ENCODE measurements at places on chromosomes 4 and X.

- H3K36me3 ChIP-seq, result no peaks in the 10 kb centered on the region
- H3K4me1 ChIP-seq, result no peaks in the 10 kb centered on the region
- no peak for DNase-seq
- H3K4me3 ChIP-seq, result no peak overlapping the region
These were observed 284.1 kb downstream of the ANTXR2 start for GRCh38 chr4:79788884-79789283.

DNA sequence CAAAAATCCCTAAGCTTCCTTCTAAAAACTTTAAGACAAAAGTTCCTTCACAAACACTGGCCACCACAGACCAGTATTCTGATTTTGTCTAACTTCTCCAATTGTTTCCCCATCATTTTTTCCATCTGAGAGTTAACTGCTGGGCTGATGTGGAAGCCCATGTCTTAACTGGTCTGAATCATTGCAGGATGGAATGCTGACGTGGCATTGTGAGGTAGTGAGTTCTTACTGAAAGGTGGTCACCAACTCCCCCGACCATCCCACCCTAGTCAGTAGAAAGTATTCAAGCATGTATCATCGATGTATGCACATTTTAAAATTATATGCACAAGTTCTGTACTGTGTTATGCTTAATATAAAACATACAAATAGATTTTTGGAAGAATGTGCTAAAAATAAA is 99.1 kb upstream of the SMIM10 start:
- H3K27ac ChIP-seq, result no peak overlapping the region
- H3K36me3 ChIP-seq, result peaks cover 3% of the 10 kb centered on the region
- no peaks in the 10 kb centered on the region for H3K4me1 ChIP-seq

GRCh38 chr4:142598132-142598531 is 248.0 kb downstream of the INPP4B start:
- H3K27ac ChIP-seq, result no peak overlapping the region
- no peaks in the 10 kb centered on the region for H3K4me1 ChIP-seq
- H3K36me3 ChIP-seq, result no peaks in the 10 kb centered on the region
- no peak for DNase-seq

GRCh38 chr4:28073860-28074555 is 1213.4 kb downstream of the STIM2 start:
- no peaks in the 10 kb centered on the region for H3K36me3 ChIP-seq
- H3K4me3 ChIP-seq, result no peak overlapping the region
- DNase-seq, result no peak

DNA sequence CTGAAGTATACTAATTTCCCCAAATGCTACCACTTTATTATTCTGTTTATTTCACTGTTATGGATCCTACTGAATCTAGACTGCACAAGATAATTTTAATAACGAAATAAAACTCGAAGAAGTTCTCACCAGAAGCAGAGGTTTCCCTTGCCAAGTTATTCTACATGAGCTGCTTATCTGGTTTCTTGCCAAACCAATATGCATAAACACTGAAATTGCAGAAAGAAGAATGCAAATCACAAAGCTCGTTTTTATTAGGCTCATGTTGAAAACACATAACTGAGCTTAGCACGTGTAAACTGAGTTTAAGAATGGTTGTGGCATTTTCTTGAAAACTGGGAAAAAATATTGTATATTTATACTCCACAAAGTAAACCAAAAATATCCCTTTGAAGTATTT is 35.9 kb downstream of the GRID2 start:
- no peaks in the 10 kb centered on the region for H3K36me3 ChIP-seq
- H3K4me1 ChIP-seq, result peaks cover 7% of the 10 kb centered on the region
- no peak overlapping the region for H3K4me3 ChIP-seq
- no peak overlapping the region for H3K27ac ChIP-seq

DNA sequence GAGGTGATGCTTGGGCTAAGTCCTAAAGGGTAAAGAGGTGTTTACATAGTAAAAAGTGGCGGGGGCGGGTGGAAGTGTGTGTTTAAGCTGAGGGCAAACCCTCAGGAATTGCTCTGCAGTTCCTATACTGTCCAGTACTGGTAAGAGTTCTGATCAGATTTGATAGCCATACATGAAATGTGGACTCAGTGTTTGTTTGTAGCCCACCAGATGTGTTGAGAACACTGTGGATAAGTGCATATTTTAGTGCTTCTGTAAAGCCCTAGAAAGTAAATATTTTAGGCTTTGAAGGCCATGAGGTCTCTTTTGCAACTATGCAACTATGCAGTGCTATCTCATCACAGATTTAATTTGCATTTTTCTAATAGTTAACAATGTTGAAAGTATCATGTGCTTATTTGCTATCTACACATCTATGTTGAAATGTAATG is 80.7 kb upstream of the EOLA2 start:
- H3K27me3 ChIP-seq, result no peaks in the 10 kb centered on the region
- no peaks in the 10 kb centered on the region for H3K4me1 ChIP-seq
- DNase-seq, result no peak
- no peak overlapping the region for H3K27ac ChIP-seq
- no peaks in the 10 kb centered on the region for H3K36me3 ChIP-seq

GRCh38 chr4:82611527-82611926 is 49.7 kb upstream of the TMEM150C start:
- H3K27me3 ChIP-seq, result no peaks in the 10 kb centered on the region
- no peak for DNase-seq
- no peak overlapping the region for H3K4me3 ChIP-seq
- no peaks in the 10 kb centered on the region for H3K4me1 ChIP-seq
- no peak overlapping the region for H3K27ac ChIP-seq

DNA sequence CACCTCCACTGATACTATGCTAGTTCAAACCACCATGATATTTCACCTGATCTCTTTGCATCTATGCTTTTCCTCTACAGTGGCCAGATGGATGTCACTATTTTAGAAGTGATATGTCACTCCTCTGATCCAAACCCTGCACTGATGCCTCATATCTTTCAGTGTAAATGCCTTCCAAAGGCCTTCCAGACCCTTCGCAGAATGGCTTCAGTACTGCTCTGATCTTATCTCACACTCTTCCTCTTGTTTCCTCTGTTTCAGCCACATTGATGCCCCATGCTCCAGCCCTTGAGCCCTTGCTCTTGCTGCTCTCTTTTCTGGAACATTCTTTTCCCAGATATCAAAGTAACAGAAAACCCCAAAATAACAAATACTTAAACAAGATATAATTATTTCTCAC is 17.9 kb downstream of the MID1IP1 start:
- no peaks in the 10 kb centered on the region for H3K4me1 ChIP-seq
- no peak overlapping the region for H3K4me3 ChIP-seq
- no peaks in the 10 kb centered on the region for H3K36me3 ChIP-seq
- no peak for DNase-seq
- no peak overlapping the region for H3K27ac ChIP-seq

DNA sequence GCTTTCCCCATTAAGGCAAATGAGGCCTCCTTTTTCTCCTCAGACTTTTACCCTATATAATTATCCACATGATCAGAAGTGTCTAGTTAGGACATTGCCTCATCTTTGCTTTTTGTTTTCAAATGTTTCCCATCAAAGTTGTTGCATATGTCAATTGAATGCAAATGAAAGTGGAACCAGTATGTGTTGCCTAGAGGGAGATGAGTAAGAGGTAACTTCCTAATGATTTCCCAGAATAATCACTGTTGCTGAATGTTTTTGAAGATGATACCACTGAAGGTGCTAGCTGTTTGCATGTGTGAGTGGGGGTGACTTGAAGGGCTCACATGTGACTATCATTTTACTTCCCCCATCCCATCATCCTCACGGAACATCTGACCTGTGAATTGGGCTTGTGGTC is 33.9 kb downstream of the PAK3 start:
- no peak overlapping the region for H3K27ac ChIP-seq
- no peaks in the 10 kb centered on the region for H3K36me3 ChIP-seq
- H3K27me3 ChIP-seq, result no peaks in the 10 kb centered on the region
- DNase-seq, result no peak
- H3K4me1 ChIP-seq, result no peaks in the 10 kb centered on the region

DNA sequence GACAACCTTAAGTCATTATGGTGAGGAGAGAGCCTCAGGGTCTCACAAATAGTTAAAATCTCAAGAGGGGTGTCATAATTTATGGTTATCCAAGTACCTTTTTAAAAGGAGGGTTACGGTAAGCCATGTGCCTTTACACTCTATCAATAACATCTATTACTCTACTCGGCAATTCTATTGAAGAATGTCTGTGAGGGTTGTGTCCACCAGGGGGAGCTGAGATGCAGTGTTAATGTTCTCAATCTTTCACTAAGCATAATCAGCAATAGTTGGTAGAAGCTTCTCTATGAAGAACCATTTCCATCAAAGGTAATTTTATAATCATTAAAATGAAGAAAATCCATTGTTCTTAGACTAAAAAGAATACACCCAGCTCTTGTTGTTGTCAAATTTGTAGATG is 457.4 kb downstream of the CENPC start:
- no peaks in the 10 kb centered on the region for H3K36me3 ChIP-seq
- no peak overlapping the region for H3K4me3 ChIP-seq
- DNase-seq, result no peak
- H3K27me3 ChIP-seq, result no peaks in the 10 kb centered on the region
- H3K27ac ChIP-seq, result no peak overlapping the region

- no peaks in the 10 kb centered on the region for H3K4me1 ChIP-seq
- H3K36me3 ChIP-seq, result no peaks in the 10 kb centered on the region
- H3K27ac ChIP-seq, result no peak overlapping the region
- no peaks in the 10 kb centered on the region for H3K27me3 ChIP-seq
- DNase-seq, result no peak
These were observed 36.3 kb downstream of the RLIM start for GRCh38 chrX:74578137-74578536.

DNA sequence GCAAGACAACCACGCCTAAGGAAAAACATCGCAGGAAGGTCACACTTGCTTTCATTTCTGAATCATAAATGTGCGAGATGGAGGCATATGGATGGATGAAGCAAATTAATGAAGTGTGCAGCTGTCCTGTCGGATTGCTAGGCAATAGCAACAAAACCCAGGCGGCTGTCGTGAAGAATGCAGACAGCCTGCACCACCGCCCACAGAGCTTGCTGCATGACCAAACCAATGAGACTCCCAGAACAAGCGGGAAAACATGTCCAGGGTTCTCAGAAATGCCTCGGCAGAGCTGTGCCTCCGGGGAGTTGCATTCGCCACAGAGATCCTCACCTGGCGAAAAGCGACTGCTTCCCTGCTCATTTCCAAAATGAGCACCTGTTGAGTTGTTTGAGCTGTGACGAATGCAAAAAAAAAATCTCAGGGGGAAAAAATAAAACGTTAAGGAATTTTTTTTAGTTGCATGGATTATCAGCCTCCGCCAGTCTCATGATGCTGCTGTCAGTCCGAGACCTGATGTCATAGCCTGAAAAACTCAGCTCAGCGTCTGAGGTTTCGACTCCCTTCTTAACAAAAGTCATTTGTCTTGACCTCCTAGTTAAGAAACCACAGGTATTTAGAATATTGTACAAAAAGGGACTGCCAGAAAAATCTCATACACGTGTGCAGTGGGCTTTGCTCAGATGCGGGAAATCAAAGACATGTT is 155.5 kb upstream of the MXRA5 start:
- no peak overlapping the region for H3K4me3 ChIP-seq
- H3K27me3 ChIP-seq, result peaks cover 2% of the 10 kb centered on the region
- no peak overlapping the region for H3K27ac ChIP-seq
- H3K36me3 ChIP-seq, result no peaks in the 10 kb centered on the region
- no peaks in the 10 kb centered on the region for H3K4me1 ChIP-seq

DNA sequence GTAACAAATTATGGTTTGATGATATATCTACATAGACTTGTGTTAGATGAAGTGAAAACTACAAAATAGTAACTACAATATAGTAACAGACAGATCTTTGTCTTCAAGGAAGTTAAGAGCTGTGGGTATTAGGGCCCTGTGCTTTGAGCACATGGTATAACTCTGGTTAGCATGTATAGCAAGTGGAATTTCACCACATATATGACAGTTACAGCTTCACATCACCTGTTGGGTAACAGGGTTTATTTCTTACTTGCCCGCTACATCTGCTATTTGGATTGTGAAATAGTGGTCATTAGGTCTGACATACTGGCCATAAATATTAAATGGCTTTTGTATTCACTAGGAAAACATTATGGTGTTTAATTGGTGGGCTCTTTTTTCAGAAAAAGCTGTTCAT is 20.2 kb downstream of the OFD1 start:
- peaks cover 8% of the 10 kb centered on the region for H3K36me3 ChIP-seq
- H3K27ac ChIP-seq, result no peak overlapping the region
- H3K27me3 ChIP-seq, result peaks cover 14% of the 10 kb centered on the region
- no peak for DNase-seq
- no peak overlapping the region for H3K4me3 ChIP-seq
- H3K4me1 ChIP-seq, result peaks cover under 1% of the 10 kb centered on the region

- H3K27me3 ChIP-seq, result no peaks in the 10 kb centered on the region
- DNase-seq, result no peak
- no peak overlapping the region for H3K27ac ChIP-seq
- no peaks in the 10 kb centered on the region for H3K36me3 ChIP-seq
- no peaks in the 10 kb centered on the region for H3K4me1 ChIP-seq
These were observed 498.2 kb downstream of the KCNIP4 start for GRCh38 chr4:21450331-21450730.

- DNase-seq, result peak; percentile 74
- H3K27me3 ChIP-seq, result no peaks in the 10 kb centered on the region
- H3K4me1 ChIP-seq, result peaks cover 31% of the 10 kb centered on the region
- peaks cover under 1% of the 10 kb centered on the region for H3K36me3 ChIP-seq
These were observed 487 bp downstream of the HMGB2 start for GRCh38 chr4:173333658-173334084.

GRCh38 chr4:188627892-188628291 is 488.7 kb downstream of the TRIML1 start:
- H3K27ac ChIP-seq, result no peak overlapping the region
- H3K36me3 ChIP-seq, result no peaks in the 10 kb centered on the region
- no peaks in the 10 kb centered on the region for H3K27me3 ChIP-seq
- H3K4me1 ChIP-seq, result no peaks in the 10 kb centered on the region

DNA sequence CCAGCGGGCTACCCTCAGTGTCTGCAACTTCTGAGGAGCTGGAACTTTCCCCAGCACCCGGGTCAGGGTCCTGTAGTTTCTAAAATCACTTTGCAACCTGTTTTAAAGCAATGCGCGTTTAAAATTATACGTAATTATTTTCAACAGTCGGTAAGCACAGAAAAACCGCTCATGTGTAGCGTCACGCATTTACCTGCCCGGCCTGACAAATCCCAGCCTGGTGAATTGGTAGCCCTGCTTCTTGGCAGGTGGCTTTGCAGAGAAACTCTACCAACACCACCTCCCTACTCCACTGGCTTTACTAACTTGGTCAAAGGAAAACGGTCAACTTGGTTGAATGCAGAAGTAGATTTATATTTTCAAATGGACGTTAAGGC is 640 bp downstream of the BANK1 start:
- H3K27ac ChIP-seq, result no peak overlapping the region
- H3K36me3 ChIP-seq, result no peaks in the 10 kb centered on the region
- DNase-seq, result peak; percentile 17
- H3K4me3 ChIP-seq, result peak overlapping the region; percentile 37
- H3K4me1 ChIP-seq, result no peaks in the 10 kb centered on the region

GRCh38 chr4:38452009-38452408 is 212.0 kb upstream of the KLF3 start:
- H3K36me3 ChIP-seq, result no peaks in the 10 kb centered on the region
- peaks cover 2% of the 10 kb centered on the region for H3K4me1 ChIP-seq
- H3K27me3 ChIP-seq, result no peaks in the 10 kb centered on the region
- no peak overlapping the region for H3K27ac ChIP-seq
- no peak overlapping the region for H3K4me3 ChIP-seq

GRCh38 chr4:8742546-8742945 is 129.1 kb downstream of the HMX1 start:
- H3K36me3 ChIP-seq, result no peaks in the 10 kb centered on the region
- no peaks in the 10 kb centered on the region for H3K27me3 ChIP-seq
- no peak overlapping the region for H3K27ac ChIP-seq
- H3K4me1 ChIP-seq, result no peaks in the 10 kb centered on the region
- H3K4me3 ChIP-seq, result no peak overlapping the region
- no peak for DNase-seq

- no peak overlapping the region for H3K27ac ChIP-seq
- DNase-seq, result peak; percentile 81
- H3K36me3 ChIP-seq, result no peaks in the 10 kb centered on the region
These were observed 167.3 kb downstream of the SLIT2 start for GRCh38 chr4:20418861-20419451.

All from lung (tissue), 17 donors.